Aorta (tissue), 5 donors: ENCODE measurements at places on chromosomes 16 and 17. TPM values are rescaled to one million over a fixed set of nuclear protein-coding genes. Genes with fewer than 3 reads are reported as not detected.

CD79B gene
- total RNA-seq: 5.1 TPM

DNA sequence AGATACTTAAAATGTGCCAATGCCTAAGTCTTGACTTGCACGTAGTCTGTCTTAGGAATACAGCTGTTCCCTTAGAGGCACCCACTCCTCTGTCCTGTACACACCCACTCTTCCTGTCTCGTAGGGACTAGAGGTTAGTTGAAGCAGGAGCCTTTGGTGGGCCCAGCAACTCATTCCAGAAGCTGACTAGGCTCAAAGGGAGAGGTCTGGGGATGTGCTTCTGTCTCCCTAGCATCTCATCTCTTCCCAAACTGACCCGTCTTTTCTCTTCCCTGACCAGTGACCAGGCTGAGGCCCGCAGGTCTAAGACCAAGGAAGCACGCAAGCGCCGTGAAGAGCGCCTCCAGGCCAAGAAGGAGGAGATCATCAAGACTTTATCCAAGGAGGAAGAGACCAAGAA, 4.2 kb downstream of the RPL19 start:
- DNase-seq: no peak

GRCh38 chr16:84055801-84056634, 13.4 kb upstream of the SLC38A8 start:
- no peak for DNase-seq

GRCh38 chr17:75105126-75106080, 4.4 kb upstream of the ARMC7 start:
- DNase-seq: no peak
